ENCODE measurements at places on chromosomes 3 and 15.

DNA sequence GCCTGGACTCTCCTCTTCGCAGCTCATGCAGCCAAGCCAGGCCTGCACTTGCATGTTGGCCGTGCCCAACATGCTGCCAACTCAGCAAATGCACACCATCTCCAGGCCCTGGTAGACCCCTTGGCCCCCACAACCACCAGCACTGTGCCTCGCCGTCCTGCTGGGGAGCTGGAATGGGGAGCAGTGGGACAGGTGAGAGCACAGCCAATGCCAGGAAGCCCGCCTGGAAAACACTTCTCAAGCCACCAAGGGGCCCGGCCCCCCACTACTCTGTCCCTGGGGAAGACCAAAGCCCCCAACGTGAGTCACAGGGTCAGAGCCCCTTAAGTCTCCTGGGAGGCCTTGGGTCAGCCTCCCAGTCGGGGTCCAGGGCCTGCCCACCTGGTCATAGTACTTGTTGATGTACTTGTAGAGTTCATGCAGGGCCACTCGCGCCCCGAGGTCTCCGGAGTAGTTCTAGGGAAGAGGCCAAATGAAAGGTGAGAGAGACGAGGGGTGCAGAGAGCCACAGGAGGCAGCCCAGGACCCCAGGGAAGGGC lies 24.5 kb downstream of the PLXNB1 start:
- peak; percentile 14 for DNase-seq

GRCh38 chr15:62896380-62896866 lies 146.1 kb upstream of the TPM1 start:
- DNase-seq: no peak

- no peak for DNase-seq
These were observed 75.9 kb downstream of the NCEH1 start for GRCh38 chr3:172634948-172635347.

DNA sequence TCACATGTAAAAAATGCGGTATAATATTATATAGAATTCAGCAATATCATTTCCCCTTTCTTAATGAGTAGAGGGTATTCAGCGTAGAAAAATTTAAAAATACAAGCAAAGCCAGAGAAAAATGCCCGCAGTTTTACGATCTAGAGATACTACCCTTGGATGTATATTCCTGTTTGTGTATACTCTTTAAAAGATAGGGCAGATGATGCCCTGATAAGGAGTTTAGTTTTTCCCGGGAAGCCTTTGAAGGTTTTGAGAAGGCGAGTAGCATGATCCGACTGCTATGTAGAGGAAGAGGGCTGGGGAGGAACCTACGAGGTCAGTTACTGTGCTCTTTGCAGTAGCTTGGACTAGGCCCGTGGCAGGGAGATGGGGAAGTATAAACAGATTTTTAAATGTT lies 1.2 kb downstream of the YEATS2 start:
- no peak for DNase-seq

- no peak for DNase-seq
These were observed 101.8 kb downstream of the ST8SIA2 start for GRCh38 chr15:92495446-92495845.

DNA sequence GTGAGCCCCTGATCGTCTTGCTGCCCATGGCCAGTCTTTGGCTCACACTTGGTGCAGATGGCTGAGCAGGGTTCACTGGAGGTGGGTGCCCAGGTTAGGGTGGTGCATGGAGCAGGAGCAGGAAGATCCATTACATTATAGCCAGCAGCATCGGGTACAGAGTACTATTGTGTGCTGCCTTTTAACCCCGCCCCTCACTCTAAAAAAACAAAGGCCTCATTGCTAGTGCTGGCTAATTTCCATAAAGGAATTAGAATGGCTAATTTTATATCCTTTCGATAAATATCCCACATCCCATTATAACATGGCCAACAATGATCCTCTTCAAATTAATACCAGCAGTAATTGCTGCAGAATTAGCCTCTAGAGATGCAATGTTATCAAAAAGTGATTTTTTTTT lies 45.8 kb upstream of the PPP4R2 start:
- DNase-seq: no peak

DNA sequence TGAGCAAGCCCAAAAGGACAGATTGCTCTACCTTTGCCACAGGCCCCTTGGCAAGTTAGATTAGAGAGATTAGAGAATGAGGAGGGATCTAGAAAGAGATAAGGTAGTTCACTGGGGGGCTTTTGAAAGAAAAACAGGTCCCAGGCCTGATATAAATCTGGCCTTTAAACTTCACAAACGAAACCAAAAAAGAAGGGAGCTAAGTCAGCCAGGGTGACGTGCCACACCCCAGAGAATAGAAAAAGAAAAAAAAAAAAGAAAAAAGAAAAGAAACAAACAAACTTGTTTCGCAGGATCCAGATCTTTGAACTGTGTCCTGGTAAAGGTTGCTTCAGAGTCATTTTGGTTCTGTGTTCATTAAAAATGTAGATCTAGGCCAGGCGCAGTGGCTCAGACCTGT lies 3.6 kb downstream of the KAT2B start:
- no peak for DNase-seq

DNA sequence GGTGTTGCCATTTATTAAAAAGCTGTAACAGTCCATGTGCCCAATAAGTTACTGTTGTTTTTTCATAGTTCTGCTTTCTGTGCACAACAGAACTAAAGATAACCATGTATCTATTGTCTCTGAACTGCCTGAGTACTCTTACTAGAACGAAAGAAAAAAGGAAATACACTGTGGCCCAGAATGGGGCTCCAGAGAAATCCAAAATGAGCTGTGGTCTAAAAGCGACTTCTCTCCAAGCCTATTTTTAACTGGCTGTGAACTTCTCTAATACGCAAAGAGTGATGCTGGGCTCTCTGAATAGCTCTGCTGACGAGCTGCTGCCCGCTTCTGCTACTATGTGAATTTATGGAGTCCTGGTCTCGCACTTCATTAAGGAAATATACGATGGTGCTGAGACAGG lies 56.2 kb upstream of the LPP start:
- no peak for DNase-seq

DNA sequence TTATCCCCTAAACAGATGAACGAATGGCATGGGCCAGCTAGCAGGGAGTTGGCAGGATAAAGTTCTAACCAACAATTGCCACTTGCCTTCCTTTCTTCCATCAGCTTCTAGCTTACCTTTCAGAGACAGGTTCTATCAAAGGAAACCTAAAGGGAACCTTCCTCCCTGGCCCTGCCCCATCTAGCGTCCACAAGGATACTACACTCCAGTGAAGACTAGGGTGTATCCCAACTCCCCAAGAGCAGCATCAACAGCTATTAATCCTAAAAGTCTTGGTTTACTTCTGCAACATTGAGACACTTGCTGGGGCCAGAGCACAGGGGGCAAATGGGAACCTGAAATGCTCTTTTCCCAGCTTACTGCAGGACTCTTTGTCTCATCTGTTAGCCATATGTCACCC lies 37.0 kb upstream of the TMC3 start:
- no peak for DNase-seq

DNA sequence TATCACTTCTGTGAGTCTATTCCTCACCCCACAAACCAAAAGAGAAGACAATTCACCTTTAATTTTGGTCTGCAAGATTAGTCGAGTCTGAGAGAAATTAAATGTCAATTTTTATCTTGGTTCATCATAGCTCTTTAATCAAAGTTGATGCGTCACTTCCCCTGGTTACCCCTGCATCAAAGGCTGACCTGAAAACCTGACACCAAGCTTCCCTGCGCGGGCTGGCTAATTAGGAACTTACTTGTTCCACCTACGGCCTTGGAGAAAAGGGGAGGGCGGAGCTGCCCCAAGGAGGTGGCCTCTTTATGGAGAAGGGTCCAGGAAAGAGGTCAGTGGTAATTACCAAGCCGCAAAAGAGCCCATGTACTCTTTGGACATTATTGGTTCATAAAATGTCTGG lies 218.4 kb downstream of the ARRDC4 start:
- DNase-seq: no peak

GRCh38 chr15:81779181-81779580 lies 266.6 kb downstream of the MEX3B start:
- DNase-seq: no peak

DNA sequence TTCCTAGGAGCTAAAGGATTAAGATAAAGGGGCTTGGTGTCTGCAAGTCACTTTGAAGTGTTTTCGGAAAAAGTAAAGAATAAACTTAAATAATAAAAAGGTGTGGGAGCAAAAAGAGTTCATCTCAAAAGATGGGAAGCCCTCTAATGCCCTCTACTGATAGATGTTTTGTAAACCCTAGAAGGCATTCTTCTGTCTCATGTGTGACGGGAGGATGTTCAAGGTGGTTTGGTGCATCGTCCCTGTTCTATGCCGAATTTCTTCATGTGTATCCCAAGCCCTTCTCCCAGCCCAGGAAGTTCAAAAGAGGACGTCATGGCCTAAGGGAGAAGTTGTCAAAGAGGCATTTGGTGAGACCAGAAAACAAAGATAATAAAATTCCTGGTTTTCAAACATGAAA lies 37.2 kb downstream of the CCK start:
- no peak for DNase-seq

DNA sequence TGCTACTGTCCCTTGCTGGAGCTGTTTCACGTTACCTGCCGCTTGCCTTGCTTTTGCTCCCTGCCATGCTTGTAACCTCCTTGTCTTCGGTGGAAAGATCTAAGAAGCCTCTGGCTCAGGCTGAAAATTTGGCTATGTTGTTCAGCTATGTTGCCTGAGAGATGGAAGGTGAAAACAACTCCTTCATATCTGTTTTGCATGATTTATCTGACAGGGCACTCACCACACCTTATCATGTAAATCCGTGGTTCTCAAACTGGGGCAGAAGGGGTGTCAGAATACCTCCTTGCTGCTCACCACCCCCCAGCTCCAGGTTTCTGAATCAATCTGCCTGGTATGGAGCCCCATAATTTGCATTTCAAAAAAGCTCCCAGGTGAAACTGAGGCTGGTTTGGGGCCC lies 6.5 kb upstream of the CORO2B start:
- DNase-seq: no peak

- no peak for DNase-seq
These were observed 106.0 kb upstream of the IQSEC1 start for GRCh38 chr3:13179181-13179580.

DNA sequence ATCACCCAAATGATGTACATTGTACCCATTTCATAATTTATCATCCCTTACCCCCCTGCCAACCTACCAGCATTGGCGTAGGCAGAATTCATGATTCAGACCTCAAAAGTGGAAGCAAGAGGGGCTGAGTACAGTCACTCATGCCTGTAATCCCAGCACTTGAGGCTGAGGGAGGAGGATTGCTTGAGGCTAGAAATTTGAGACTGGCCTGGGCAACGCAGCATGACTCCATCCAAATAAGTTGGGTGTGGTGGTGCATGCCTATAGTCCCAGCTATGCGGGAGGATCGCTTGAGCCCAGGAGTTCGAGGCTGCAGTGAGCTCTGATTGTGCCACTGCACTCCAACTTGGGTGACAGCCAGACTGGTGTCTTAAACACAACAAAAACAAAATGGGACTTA lies 10.4 kb downstream of the TTC14 start:
- no peak for DNase-seq

GRCh38 chr3:89000886-89001285 lies 106.5 kb upstream of the EPHA3 start:
- DNase-seq: no peak

- no peak for DNase-seq
These were observed 156.8 kb upstream of the COL8A1 start for GRCh38 chr3:99481561-99481960.

GRCh38 chr15:79924379-79924778 lies 27.6 kb upstream of the MTHFS start:
- no peak for DNase-seq

GRCh38 chr15:24748812-24749439 lies 73.4 kb downstream of the NPAP1 start:
- no peak for DNase-seq

DNA sequence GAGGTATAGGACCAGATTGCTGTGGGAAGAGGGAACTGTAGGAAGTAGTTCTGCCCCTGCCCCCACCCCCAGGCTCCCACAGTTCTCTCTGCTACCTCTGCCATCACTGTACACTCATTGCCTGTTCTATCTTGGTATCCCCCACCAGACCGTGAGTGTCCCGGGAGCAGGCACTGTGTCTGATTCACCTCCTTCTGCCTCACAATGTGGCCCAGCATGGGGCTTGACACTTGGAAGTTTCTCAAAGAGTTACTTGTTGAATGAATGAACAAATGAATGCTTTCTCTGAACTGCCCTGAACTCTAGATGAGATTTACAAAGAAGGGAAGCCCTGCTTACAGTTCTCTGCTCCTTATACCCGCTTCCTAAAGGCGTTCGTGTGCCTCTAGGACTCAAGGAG lies 27.1 kb upstream of the PIK3CB start:
- DNase-seq: no peak

DNA sequence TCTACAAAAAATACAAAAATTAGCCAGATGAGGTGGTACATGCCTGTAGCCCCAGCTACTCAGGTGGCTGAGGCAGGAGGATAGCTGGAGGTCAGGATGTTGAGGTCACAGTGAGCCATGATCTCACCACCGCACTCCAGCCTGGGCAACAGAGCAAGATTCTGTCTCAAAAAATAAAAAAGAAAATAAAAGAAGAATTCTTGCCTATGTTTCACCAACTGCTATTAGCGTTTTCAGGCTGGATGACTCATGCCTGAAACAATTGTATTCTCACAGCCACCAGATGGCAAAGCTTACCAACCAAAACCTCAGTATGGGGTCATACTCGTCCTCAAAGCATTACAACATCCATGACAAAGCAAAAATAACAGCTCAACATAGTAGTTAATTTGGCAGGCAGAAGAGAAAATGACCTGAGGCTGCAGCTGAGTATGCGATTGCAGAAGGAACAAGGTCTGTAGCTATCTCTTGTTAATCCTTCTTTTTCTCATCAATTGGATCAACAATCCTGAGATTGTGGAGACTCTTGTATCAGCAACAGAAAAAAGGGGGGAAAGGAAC lies 52.2 kb downstream of the TP53BP1 start:
- peak; percentile 43 for DNase-seq

GRCh38 chr15:41630616-41631217 lies 29.5 kb upstream of the MGA start:
- no peak for DNase-seq

DNA sequence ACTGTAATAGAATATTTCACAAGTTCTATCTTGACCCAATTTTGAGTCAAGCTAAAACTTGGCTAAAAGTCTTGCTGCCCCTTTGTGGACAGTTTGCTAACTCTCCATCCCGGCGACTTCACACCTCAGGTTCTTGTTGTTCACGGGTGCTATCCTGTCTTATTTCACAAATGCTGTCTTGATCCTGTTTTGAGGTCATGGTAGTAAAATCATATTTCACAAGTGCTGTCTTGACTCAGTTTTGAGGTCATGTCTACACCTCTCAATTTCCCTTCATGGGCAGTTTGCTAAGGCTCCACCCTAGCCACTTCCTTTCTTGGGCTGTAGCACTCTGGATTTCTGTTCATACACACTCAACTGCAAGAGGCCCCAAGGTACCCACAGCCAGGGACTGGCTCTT lies 45.0 kb upstream of the GK5 start:
- DNase-seq: peak; percentile 26

- no peak for DNase-seq
These were observed 121.6 kb upstream of the LMOD3 start for GRCh38 chr3:69244039-69244438.

DNA sequence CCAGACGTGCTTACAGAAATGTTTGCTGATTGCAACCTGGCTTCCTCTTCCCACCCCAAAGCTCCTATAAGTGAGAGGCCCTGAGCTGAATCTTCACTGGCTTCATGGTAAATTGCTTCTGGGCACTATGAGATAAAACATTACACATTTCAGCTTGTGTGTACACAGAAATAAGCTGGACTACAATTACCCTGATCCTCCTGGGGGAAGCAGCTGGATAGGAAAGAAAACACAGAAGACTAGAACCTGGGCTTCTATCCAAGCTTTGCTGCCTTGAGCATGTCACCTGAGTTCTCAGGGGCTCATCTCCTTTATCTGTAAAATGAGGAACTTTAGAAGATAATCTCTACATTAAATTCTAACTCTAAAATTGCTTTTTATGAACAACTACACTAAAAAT lies 40.3 kb downstream of the THBS1 start:
- no peak for DNase-seq
